ENCODE measurements at places on chromosomes 1 and 21.

DNA sequence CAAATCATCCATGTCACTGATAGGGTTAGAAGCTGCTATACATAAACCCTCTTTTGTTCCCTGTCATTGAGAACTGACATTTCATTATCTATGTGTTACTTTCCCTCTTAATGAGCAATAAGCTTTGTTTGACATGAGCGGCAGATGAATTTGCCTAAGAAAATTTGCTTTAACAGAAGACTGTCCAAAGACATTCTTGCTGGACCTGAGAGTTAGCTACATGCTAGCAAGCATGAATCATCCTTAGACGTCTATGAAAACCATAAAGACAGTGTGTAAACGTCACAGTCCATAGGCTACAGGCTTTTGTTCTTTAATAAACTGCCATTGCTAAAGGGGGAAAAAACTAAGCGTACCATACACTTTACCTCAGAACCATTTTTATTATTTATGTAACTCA is 73.1 kb downstream of the TNFSF4 start:
- DNase-seq, result no peak

DNA sequence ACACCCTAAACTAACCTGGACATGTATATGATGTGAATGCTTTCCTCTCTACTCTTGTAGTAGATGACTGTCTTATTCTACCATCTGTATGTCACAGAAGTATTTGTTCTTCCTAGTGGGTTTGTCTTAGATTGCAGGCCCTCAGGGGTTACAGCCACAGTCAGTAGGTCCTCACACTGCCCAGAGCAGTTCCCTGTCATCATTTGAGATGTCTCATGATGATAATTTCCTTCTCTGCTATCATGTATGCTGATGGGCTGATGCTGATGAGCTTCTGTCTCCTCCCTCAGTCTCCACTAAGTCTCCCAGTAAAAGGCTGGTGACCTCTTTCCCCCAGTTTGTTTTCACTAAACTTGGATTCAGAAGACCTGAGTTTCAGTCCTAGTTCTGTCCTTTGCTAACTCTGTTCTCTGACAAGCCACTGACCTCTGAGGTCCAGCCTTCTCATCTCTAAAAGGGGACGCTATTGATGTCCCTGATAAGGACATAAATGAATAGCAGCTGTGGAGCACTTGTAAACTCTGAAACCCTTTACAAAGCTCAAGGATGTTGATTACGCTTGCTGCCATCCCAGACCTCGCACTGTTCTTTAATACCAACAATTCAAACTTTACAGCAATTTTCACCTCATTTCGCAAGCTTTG is 3.1 kb upstream of the ETV3 start:
- no peak for DNase-seq

- DNase-seq, result no peak
Measured at GRCh38 chr1:186655876-186656275, 24.3 kb downstream of the PTGS2 start.

DNA sequence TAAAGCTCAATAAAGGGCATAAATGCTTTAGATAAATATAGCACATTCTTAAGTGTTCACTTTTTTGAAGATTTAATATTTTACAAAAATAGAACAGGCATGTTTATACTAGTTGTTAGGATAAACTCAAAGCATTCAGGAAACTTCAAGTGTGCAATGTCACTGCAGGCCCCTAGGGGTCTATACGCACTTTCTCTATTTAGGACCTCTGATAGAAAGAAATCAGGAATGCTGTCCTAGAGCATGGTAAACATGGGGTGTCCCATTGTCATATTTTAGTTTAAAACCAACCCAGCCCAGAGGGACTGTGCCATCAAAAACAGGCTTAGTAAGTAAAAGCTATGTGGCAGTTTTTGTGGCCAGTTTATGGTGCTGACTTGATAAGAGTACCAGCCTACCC is 102.2 kb downstream of the BARHL2 start:
- no peak for DNase-seq

DNA sequence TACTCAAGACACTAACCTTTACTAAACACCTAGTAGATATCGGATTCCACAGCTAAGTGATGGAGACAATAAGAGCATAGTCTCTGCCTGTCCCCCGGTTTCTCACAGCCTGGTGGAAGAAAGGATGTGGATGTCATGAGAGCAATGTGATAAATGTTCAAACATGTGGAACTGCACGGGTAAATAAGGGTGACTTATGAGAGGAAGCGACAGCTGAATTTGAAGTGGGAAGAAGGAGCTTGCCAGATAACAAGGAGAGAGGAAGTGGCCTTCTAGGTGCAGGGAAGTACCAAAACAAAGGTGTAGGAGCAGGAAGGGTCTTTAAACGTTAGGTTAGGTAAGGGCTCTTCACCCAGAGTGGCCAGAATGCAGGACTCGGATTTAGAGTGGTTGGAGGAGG is 178.6 kb upstream of the NRIP1 start:
- no peak for DNase-seq

All from glutamatergic neuron (in vitro differentiated cells).